ENCODE measurements at places on chromosomes 16 and 17.
A peak's percentile ranks its signal among the peaks of the same experiment; 100 is the strongest.

DNA sequence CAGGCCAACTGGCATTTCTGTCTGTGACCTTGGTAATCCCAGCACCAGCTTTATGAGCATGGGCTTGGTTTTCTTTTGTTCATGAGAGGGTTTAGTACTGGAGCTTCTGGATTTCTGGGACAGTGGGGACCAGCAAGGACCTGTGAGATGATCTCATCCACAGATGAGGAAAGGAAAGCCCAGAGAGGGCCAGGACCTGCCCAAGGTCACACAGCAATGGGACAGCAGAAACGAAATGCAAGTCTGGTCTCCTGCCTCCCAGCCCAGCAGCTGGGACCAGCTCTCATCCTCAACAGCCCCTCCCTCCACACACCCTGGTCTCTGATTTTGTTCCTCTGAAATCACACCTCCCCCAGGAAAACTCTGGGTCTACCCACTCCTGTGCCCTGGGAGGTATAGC, 7.2 kb downstream of the SPPL2C start:
- no peak for DNase-seq

DNA sequence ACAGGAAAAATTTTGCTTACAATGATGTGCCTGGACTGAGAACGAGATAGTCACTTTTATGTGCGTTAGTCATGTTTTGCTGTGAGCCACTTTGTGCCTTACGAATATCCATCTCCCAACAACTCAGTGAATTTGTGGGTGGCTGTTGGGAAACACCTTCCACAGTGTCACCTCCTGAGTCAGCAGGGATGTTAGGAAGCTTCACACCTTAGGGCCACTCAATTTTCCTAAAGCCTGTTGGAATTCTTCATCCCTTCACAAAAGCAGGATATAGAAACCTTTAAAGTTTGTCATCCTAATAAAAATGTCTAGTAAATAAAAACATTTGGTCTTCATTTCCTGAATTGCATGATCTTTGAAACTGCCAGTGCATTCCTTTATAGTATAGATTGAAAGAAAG, 4.3 kb upstream of the KRTAP3-1 start:
- DNase-seq: no peak

DNA sequence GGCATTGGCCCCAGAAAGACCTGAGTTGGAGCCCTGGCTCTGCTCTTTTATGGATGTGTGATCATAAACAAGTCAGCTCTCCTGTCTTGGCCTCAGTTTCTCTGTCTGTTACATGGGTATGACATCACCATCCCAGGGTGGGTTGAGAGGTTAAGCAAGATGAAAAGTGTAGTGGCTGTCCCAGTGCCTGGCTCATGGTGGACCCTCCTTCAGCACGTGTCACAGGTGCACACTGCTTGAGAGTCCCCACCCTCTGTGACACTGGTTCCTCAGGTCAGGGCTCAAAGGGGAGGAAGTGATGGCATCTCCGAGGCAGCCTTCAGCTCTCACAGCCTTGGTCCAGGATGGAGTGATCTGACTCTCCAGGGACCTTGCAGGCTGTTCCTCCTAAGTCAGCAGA, 218.4 kb downstream of the HAPSTR1 start:
- no peak for DNase-seq

- no peak for DNase-seq
Observed at GRCh38 chr16:592518-593306, 2.8 kb downstream of the RAB40C start.

GRCh38 chr16:72928090-72928981, 119.6 kb downstream of the ZFHX3 start:
- no peak for DNase-seq

GRCh38 chr16:67928561-67929364, 2.9 kb downstream of the CTRL start:
- DNase-seq: peak; percentile 74

DNA sequence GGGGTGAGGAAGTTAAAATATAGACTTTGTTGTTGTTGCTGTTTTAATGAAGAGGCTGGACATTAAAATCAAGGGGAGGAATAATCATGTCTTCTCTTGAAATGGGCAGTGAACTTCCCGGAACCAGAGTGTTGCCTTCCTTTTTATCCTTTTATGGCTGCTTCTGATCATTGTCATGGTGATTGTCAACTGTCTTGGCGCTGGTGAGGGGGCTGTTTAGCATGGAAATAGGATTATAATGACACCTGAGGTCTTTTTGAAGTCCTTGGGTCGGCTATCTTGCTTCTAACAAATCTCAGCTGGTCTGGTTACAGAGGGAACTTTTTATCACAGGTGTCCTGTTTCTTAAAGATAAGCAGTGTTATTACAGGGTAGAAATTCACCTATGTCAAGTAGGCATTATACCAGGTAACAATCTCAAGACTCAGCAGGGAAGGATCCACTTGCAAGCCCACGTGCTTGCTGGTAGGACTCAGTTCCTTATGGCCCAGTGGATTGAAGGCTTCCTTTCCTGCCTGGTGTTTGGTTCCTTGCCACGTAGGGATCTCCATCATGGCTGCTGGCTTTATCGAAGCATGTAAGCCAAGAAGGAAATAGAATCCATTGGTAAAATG, 349.3 kb downstream of the WWOX start:
- DNase-seq: no peak

- no peak for DNase-seq
Observed at GRCh38 chr16:82093666-82094300, 58.7 kb downstream of the HSD17B2 start.
